Left forelimb (tissue), 1 donor: ENCODE measurements at places on chromosomes 2 and 18.
A peak's percentile ranks its signal among the peaks of the same experiment; 100 is the strongest.

DNA sequence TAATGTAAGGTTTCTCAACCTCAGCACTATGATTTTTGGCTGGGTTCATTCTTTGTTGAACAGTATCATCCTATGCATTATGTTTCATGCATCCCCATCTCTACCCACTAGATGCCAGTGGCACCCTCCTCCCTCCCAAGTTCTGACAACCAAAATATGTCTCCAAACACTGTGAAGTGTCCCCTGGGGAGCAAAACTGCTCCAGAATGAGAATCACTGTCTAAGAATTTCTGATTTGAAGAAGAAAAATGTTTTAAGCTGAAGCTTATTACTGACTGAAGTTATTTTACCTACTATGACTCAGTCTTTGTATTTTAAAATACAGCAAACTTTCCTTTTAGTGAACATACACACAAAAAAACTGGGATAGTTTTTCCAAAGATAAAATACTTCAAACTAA, 3.4 kb downstream of the THADA start:
- DNase-seq: no peak

DNA sequence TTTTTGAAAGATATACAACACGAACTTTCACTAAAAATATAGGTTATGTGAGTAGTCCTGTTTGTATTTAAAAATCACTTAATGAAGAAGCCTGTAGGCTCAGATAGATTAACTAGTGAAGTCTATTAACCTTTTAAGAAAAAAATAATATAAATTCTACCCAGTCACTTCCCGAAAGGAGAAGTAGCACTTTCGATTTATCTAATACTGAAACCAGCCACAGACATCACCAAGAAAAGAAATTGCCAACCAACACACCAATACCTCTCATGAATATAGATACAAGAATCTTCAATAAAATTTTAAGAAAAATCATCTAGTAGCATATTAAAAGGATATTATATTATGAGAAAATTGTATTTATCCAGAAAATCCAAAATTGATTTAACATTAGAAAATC, 160.5 kb downstream of the GALNT13 start:
- DNase-seq: no peak

GRCh38 chr2:47485751-47486300, 82.9 kb downstream of the MSH2 start:
- DNase-seq: no peak

DNA sequence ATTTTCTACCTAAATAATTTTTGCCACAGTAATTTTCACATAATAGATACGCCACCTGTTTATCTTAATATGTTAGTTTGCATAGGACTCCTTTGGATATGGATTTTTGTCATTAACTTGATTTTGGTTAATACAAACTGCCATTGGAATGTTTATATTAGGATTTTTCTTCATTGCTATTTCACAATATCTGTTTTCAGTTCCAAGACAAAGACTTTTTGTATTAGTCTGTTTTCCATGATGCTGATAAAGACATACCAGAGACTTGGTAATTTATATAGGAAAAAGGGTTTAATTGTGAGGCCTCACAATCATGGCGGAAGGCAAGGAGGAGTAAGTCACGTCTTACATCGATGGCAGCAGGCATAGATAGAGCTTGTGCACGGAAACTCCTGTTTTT, 503.1 kb upstream of the TMEFF2 start:
- DNase-seq: no peak

- no peak for DNase-seq
Measured at GRCh38 chr2:138496096-138496651, 5.4 kb upstream of the SPOPL start.

DNA sequence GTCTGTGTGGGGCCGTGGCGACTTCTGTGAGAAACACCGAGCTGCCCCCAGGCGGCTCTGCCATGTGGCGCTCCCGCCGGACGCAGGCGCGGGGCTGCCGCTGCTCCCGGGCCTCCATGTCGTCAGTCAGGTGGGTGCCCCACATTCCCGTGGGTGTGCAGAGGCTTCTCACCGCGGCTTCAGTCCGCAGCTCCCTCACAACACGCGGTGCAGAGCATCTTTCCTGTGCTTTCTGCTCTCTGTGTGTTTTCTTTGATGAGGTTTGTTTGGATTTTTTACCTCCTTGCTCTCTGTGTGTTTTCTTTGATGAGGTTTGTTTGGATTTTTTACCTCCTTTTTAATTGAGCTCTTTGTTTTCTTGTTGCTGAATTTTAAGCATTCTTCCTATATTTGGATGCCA, 13.0 kb downstream of the AQP12A start:
- no peak for DNase-seq

DNA sequence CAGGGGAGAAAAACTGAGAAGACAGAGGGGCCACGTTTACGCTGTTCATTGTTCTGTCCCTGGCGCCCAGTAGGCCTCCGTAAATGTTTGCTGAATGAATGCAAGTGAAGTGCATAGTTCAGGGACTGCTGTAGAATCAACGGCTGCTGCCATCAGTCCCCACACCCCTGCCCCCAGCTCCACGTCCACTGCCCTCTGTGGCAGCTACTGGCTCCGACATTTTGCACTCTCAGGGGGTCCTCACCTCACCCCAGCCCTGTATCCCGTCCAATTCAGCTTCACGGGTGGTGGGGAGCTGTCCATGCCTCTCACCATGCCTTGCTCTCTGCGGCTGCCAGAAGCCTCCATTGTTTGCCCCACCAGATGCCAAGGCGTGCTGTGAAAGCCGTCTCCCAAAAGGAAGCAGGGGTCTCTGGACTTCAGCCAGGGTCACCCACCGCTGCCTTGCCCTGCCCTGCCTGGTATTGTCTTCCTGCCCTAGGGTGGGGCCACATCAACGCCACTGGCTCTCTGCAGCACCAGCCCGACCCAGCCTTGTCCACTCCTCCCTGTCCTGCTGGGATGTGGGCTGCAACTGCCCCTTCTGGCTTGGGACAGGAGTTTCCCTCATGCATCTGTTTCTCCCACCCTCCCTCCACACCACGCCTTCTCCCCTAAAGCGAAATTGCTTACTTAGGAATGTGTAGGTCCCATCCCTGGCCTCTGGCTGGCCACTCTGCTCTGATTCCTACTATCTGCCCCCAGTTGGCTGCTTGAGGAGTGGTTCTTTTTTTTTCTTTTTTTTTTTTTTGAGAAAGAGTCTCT, 86.0 kb downstream of the RHOB start:
- DNase-seq: no peak

- no peak for DNase-seq
Measured at GRCh38 chr2:25454824-25455611, 113.3 kb upstream of the DNMT3A start.

GRCh38 chr2:105291981-105292380, 37.6 kb downstream of the TGFBRAP1 start:
- no peak for DNase-seq

DNA sequence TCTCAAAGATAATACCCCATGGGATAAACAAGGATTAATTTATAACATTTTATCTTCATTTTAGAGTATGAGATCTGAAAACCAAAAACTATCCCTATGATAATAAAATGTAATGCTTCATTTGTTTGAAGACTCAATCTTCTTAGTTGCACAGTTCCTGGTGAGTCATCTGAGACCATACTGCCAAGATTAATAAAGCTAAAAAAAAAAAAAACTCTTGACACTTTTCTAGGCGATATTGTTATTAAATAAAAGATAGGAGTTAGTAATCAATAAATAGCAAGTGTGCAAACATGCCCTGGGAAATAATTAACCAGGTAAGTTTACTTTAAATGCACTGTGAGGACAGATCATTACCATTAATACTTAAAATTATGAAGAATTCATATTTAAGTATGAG, 83.9 kb downstream of the RPE start:
- no peak for DNase-seq

- peak; percentile 63 for DNase-seq
Measured at GRCh38 chr2:176138526-176138922, 9.0 kb downstream of the HOXD8 start.

GRCh38 chr2:69948963-69949645, 12.3 kb downstream of the ASPRV1 start:
- no peak for DNase-seq

GRCh38 chr2:73593680-73594079, 48.5 kb downstream of the NAT8 start:
- no peak for DNase-seq

DNA sequence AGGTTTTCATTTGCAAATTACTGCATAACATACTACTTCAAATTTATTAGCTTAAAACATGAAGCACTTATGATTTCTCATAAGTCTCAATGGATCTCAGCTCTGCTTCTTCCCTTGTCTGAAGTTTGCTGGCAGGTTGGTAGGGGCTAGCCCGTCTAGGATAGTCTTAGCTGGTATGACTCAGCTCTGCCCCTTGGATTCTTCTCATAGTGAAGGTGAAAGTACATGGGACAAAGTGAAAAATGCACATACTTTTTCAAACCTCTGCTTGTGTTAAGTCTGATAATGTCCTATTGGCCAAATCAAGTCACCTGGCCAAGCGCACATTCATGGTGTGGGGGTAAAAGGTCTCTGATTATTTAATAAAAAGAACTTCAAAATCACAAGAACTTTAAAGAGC, 184.8 kb upstream of the VWC2L start:
- no peak for DNase-seq

GRCh38 chr2:188383158-188383557, 91.5 kb downstream of the GULP1 start:
- DNase-seq: no peak

DNA sequence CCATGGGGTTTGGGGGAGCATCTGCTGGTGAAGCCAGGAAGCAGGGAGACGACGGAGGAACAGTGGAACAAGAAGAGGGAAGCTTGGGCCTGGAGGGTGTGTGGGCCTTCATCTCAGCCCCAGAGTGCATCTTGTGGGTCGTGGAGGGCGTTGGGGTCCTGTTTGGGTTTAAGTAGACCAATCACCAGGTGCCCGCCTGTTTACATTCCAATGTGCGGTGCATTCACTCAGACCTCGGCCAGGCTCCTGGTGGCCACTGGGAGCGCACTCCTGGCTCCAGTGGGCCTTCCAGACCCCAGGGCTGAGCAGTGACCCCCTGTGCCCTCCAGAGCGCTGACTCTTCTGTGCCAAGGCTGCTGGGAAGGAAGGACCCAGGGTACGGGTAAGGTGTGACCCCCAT, 293.7 kb downstream of the NDUFA10 start:
- DNase-seq: no peak

- no peak for DNase-seq
Measured at GRCh38 chr18:808502-808901, 3.5 kb downstream of the YES1 start.

- DNase-seq: no peak
Measured at GRCh38 chr2:23615216-23616020, 230.4 kb downstream of the KLHL29 start.

- no peak for DNase-seq
Measured at GRCh38 chr2:96806468-96807126, 9.5 kb upstream of the CNNM3 start.

GRCh38 chr18:77111951-77112746, 20.4 kb downstream of the MBP start:
- DNase-seq: peak; percentile 60

DNA sequence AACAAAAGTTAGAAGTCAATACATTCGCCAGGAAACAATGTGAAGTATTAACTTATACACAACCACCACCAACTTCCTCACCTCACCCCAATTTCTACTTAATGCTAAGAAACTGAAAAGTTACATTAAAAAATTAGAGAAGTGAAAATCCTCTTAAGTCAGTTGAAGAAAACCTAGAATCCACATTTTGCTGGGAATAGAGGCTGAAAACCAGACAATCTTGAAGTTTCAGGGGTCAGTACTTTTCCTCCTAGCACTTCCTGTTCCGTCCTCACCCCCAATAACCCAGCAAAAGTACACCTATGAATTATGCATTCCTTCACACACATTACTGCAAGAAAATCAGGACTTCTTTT, 6.3 kb downstream of the YES1 start:
- no peak for DNase-seq

DNA sequence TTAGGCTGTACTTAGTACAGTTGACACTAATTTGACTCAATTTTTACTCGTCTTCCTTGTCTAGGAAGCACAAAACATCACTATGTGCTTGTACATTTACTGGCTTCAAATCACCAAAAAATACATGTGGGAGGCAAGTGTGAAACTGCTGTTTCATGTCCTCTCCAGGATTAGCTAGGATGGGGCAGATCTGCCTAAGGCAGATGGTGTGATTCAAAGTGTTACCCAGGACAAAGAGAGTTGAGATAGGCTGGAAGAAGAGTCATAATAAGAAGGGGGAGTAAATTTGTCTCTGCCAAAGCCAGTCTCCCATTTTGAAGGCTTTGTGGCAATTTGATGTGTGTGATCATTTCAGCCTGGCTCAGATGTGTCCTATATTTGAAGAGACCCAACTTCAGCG, 821.6 kb upstream of the ZEB2 start:
- no peak for DNase-seq

GRCh38 chr18:74544898-74545297, 10.6 kb downstream of the CNDP1 start:
- DNase-seq: no peak

DNA sequence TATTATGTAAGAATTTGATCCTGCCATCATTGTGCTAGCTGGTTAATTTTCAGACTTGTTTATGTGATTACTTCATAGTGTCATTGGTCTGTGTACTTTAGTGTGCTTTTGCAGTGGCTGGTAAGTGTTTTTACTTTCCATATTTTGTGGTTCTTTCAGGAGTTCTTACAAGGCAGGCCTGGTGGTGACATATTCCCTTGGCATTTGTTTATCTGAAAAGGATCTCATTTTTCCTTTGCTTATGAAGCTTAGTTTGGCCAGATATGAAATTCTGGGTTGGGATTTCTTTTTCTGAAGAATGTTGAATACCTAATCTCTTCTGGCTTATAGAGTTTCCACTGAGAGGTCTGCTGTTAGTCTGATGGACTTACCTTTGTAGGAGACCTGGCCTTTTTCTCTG, 72.8 kb upstream of the MC4R start:
- DNase-seq: no peak

DNA sequence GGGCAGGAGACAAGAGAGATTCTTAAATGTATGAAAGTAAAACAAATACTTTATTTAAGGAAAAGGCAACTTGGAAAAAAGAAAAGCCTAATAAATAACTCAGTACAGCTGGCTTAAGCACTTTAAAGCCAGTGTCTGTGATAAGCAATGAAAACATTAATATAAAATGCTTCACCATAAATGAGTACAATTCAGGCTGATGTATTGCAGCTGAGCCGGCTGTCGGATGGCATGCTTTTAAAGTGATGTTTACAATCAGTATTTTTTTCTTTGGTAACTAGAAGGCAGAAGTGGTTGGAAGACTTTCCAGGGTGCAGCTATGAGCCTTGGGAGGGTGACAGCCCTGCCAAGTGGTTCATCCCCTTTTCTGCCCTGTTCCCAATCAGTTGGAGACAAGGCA, 58.7 kb upstream of the CELF4 start:
- DNase-seq: no peak

GRCh38 chr2:162382278-162382677, 38.3 kb downstream of the GCA start:
- no peak for DNase-seq

DNA sequence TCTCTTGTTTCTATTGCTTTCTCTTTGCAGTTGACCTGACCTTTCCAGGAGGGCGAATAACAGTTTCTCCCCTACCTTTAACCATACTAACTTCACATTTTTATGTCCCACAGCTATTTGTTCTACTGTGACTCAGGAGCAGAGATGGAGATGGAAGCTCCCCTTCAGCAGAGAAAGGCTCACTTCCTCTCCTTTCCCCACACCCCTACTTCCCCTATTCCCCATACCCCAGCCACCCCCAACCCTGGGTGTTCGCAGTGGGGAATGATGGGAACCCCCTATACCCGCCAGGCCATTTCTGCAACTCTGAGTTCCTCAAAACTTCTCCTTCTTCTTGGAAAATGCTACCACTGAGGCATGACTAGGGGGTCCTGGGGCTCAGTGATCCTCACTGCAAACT, 285.4 kb upstream of the MGAT5 start:
- DNase-seq: no peak
